ENCODE measurements at places on chromosomes 1 and 21.

DNA sequence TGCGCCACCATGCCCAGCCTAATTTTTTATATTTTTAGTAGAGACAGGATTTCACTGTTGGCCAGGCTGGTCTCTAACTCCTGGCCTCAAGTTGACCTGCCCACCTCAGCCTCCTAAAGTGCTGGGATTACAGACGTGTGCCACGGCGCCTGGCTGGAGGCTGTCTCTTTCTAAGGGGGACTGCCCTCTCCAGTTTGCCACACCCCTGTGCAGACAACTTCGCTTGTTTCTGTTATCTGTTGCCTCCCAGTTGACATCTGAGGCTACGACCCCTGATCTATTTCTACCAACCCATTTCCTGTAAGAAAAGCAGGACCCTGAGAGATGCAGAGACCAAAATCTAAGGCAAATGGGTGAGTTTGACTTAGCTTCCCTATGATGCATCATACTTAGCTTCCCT, 24.0 kb upstream of the VASH2 start:
- no peak for DNase-seq

- no peak for DNase-seq
Measured at GRCh38 chr1:182279302-182279701, 112.3 kb downstream of the GLUL start.

GRCh38 chr1:92016720-92017316, 13.0 kb upstream of the EPHX4 start:
- DNase-seq, result no peak

GRCh38 chr1:17119076-17119772, at the start of gene PADI2:
PADI2 (minus strand) TSS chr1:17119451; CDS start chr1:17119371, 80 bp downstream.
- no peak for DNase-seq
